ENCODE measurements at places on chromosomes 7 and 10.

DNA sequence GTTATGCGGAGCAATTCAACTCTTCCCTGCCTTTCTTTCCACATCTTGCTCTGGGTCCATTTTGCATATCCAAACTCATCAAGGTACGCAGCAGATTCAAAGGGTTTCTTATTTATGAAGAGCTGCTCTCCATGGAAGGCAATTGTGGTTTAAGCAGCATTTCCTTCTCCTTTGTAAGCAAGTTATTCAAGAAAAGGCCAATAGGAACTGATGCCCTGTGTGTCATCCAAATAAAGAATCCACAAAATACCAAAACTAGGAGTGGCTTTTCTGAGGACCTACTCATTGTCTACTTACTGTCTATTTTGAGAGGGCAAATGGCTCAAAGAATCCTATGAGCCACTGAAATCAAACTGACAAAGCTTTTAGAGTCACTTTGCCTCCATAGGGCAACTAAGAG is 253.1 kb downstream of the PTEN start:
- DNase-seq = no peak

GRCh38 chr7:20201380-20201779 is 15.8 kb downstream of the MACC1 start:
- no peak for DNase-seq

- no peak for DNase-seq
Observed at GRCh38 chr10:112926906-112927688, 22.9 kb upstream of the TCF7L2 start.

GRCh38 chr10:97587183-97587582 is 2.3 kb upstream of the C10orf62 start:
- DNase-seq = no peak

GRCh38 chr10:14749070-14749809 is 25.5 kb downstream of the FAM107B start:
- no peak for DNase-seq

- DNase-seq = no peak
Observed at GRCh38 chr7:55189878-55190436, 171.1 kb downstream of the EGFR start.

DNA sequence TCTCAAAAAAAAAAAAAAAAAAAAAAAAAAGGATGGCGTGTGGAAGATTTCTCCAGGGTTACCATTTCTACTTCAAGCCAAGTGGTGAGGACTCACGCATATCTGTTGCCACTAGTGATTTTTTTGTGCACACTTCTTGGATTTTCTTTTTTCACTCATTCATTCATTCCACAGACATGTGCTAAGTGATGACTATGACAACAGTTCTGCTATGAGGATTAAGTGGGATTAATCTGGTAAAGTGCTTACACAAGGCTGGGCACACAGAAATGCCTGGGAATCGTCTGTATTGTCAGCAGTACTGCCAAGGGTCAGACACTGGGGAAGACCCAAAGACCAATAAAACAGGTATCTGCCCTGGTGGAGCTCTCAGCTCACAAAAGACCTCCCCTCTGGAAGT is 6.3 kb upstream of the OPN1SW start:
- no peak for DNase-seq

DNA sequence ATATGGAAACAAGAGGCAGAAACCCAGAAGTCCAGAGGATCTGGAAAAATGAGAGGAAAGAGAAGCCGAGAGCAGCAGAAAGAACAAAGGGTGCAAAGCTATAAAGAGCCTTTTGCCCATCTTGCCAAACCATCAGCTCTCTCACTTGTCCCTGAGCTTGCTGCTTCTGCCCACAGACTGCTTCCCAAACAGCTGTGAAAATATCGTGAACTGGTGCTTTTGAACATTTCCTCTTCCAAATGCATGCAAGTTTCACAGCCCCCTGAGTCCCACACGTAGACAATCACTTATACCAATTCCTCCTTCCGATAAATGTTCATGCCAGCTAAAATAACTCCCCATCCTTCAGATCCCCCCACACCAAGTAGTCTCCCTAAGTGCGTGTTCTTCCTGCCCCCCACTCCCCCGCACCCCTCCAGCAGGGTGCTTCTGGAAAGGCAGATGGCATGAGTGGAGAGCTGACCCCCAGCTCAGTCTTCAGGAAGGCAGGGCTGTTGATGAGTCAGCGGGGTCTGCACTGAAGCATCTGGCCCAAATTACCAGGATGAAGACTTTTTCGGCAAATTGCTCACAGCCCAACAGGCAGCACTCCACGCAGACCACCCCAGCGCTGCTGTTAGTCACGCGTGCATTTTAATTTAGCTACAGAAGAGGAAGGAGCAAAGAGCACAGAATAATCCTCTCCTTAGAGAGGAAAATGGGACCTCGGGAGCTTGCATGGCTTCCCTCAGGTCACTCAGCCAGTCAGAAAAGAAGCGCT is 76.1 kb upstream of the KCNMA1 start:
- no peak for DNase-seq

- DNase-seq = no peak
Observed at GRCh38 chr10:128029290-128029651, 97.0 kb downstream of the MKI67 start.

DNA sequence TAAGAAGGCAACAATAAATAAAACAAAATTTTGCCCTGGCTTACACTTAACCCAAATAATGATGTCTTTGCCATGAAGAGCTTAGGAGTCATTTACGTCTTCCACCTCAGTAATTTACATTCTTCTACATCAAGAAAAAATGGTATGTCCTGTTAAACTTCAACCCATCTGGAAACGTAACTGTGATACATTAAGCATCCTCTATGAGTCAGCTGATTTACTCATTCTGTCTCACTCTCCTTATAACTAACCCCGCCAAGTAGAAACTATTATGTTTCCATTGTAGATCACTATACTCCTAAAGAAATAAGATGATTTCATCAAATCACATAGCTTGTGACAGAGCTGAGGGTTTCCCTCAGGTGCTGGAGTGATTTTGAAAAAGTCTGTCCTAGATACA is 330.7 kb downstream of the CDC14C start:
- no peak for DNase-seq

DNA sequence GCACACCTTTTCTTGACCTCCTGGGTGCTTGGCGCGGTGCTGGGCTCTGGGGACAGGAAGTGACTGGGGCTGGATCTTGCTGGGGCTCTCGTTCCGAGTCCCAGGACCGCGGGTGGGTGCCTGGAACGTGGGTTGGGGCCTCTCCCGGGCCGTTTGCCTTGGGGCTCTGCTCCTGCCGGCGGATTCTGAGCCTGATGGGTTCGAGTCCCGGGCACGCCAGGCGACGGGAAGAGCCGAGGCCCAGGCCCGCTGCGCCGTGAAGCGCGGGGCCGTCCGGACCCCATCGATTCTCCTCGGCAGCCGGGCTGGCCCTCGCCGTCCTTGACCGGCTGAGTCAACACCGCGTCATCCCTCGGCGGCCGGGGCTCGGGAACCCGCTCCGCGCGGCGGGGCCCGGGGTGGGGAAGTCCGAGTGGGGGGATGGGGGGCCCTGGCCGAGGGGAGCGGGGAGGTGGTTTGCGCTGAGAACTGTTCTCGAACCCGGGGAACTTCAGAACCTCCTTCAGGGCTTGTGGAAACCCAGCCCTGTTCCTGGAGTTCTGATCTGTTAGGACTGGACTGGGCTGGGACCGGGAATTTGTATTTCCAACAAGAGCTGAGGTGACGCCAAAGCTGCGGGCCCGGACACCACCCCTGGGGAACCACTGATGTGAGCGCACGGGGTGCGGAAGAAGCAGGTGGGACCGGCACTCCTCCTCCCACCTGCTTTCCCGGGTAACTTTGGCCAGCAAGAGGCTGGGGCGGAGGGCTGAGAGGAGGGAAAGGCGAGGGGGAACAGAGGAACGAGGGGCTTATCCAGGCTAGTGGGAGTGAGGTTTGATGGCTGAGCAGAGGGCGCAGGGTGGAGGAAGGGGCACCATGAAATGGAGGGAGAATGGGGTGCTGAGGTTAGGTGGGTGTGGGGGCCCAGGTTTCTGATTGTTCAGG is 6.2 kb downstream of the HHEX start:
- DNase-seq = no peak
